ENCODE measurements at places on chromosomes 5 and 9.

DNA sequence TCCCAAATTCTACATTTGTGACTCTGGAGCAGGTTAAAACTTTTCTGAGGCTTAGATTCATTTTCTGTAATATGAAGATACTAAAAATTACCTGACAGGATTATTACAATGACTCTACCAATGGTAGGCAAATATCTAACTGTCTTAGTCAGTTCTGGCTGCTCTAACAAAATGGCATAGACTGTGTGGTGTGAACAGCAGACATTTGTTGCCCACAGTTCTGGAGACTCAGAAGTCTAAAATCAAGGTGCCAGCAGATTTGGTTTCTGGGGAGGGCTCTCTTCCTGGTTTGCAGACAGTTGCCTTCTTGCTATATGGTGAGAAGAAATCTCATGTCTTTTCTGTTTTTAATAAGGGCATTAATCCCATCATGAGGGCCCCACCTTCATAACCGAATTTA is 245.1 kb downstream of the MAST4 start:
- no peak for DNase-seq

DNA sequence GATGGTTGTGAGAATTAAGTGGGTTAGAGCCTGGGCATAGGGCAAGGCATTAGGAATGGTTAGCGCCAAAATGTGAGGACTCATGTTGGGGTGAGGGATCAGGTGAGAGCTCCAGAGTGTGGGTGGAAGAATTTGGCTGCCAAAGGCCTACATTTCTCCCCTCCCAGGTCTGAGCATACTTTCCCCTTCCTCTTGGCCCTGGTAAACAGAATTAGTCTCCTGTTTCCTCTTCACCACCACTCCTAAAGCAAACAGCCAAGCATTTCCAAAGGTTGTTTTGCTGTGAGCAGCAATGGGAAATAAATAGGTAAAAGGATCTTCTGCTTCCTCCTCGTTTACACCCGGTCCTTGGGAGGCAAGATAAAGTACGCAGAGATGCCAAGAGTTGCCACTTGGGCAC is 132.5 kb downstream of the ZSWIM6 start:
- DNase-seq, result no peak

- DNase-seq, result no peak
Measured at GRCh38 chr9:81648891-81649290, 40.5 kb downstream of the TLE1 start.

DNA sequence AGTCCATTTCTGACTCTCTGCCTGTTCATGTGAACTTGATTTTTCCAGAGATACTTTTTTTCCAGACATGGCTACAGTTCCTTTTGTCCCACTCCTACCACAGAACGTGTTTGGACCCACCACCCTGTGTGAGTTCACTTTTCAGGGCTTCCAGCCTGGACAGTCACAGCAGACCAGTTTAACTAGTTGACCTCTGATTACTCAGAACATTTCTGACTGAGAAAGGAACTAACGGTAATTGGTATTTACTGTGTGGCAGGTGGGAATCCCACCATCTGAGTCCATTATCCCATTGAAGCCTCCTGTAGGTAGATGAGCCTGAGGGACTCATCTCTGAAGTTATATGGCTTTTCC is 210.1 kb downstream of the GOLPH3 start:
- no peak for DNase-seq

DNA sequence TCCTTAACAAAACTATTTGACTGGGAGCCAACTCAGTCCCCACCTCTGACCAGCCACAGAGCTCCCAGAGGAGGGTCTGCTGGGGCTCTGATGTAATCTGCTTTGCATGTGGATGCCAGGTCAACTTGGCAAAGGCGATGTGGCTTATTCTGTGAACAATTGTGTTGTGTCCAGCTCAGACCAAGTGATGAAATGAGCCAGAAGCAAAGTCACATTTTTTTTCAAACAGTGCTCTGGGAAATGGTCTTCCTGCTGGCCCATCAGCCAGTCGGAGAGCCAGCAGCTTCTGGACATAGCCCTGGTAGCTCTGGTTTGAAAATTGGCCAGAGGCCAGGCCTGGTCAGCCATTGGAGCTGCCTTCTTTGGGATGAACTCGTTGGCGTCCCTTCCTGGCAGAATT is 86.5 kb downstream of the ANGPTL2 start:
- DNase-seq, result no peak

- DNase-seq, result no peak
Measured at GRCh38 chr9:71479621-71480020, 288.7 kb downstream of the CEMIP2 start.

- DNase-seq, result peak; percentile 29
Measured at GRCh38 chr9:7613931-7614330, 185.6 kb downstream of the DMAC1 start.

GRCh38 chr5:1799602-1800471 is at the start of gene MRPL36:
Gene MRPL36, minus strand, starts transcription at chr5:1799837. Its CDS starts 902 bp downstream, at chr5:1798935.
- peak; percentile 84 for DNase-seq

DNA sequence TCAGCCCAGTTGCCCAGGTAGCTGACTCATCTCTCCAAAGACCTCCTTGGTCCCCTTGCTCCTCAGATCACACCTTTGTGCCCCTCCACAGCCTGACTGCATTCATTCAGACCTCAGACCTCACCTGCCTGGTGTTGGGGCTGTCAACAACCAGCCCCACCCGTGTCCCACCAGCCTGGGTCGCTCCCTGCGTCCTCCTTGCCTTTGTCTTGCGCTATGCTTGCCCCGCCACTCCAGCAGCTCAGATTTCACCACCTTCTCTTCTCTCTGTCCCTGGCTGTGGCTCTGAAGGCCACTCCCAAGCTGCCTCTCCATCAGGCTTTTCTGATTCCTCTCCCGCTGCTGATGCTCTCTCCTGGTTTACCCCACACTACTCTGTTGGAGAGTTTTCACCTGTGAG is 103.5 kb downstream of the MVB12B start:
- DNase-seq, result no peak

GRCh38 chr5:97097326-97098230 is 44.8 kb downstream of the LIX1 start:
- DNase-seq, result no peak

DNA sequence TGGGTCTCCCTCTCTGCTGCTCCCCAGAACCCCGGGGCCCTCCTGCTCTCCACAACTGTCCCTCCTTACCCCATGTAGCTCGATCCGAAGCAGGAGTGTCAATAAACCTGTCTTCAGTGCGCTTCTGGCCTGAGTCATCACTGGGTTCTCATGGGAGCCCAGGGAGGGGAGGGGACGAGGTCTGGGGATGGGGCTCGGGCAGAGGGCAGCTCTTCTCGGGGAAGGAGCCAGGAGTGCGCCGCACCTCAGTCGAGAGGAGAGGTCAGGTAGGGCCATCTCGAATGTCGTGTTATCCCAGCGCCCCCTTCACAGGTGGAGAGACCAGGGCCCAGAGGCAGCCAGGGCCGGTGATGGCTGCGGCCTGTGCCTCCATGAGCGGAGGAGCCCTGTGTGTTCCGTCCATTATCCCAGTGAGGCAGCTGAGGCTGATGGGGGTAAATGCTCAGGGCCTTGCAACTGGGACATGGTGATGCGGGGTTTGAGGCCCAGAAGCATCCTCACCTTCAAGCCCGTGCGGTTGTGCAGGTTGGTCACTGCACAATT is 52.1 kb downstream of the LRSAM1 start:
- DNase-seq, result no peak

DNA sequence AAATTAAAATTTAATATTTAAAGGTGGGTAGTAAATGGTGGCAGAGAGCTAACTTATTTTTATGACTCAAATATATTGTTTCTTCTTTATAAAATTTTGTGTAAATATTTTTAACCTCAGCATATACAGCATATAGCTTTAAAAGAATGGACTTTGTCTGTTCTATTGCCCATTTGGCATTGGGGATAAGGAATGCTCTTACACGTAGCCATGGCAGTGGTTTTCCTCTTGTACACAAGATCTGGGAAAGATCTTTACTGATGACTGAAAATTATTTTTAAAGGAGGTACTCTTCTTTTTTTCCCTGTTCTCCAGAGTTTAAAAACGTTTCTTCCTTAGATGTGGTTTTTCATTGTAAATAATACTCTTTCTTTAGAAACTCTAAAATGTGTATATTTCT is 75.0 kb downstream of the PBX3 start:
- DNase-seq, result no peak

- DNase-seq, result peak; percentile 54
Measured at GRCh38 chr5:137695651-137696428, 40.0 kb downstream of the KLHL3 start.

DNA sequence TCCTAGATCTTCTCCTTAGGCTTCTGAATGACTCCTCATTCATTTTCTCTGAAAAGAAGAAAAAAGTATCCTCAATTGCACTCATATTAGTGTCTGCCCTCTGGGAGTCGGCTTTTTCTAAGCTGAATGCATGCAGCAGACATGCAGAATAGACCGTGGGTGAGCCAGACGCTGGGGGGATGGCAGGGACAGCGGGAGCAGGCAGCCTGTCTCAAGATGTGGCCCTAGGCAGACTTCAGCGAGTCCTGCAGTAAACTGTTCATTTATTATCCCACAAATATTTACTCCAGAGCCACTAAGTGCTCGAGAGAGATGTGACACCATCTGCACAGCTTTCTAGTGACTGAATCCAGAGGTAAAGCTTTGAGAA is 164.9 kb upstream of the RAI14 start:
- DNase-seq, result no peak

DNA sequence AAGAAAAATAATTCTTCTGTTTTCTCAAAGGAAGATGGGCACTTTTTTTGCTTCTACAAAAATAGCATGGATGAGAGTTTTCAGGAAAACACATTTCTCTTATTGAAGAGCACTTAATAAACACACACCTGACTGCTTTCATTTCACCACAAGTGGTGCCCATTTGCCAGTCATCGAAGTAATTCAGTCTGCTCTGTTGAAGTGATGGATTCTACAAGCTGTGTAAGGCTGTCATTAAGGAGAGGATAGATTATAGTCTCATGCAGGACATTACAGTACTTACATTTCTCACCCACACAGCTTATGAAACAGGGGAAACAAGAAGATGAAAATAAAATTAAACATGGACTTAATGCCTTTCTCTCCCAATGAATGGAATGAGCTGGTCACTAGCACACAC is 165.2 kb downstream of the NR2F1-AS1 start:
- DNase-seq, result no peak

GRCh38 chr9:89361816-89362646 is 43.7 kb downstream of the SECISBP2 start:
- no peak for DNase-seq

- DNase-seq, result no peak
Measured at GRCh38 chr5:101102506-101102905, 199.4 kb upstream of the ST8SIA4 start.

- DNase-seq, result no peak
Measured at GRCh38 chr5:1493413-1493812, 30.3 kb downstream of the LPCAT1 start.

DNA sequence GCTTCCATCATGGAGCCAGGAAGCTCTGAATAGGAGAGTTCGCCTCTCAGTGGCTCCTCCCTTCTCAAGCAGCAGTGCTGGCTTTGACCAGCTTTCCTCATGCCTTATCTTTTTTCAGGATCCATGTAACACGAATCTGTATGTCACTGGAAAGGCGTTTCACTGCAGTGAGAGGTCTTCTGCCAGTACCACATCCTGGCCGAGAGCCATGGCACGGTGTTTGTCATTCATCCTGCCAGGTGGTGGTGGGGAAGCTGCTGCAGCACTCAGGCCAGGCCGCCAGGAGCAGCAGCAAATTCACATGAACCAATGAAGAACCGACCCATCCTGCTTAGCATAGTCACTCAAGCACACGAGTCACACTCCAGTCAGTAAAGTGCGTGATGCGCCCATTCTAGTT is 179.0 kb downstream of the FANCC start:
- no peak for DNase-seq

GRCh38 chr9:706606-707459 is 134.7 kb upstream of the DMRT1 start:
- DNase-seq, result no peak

DNA sequence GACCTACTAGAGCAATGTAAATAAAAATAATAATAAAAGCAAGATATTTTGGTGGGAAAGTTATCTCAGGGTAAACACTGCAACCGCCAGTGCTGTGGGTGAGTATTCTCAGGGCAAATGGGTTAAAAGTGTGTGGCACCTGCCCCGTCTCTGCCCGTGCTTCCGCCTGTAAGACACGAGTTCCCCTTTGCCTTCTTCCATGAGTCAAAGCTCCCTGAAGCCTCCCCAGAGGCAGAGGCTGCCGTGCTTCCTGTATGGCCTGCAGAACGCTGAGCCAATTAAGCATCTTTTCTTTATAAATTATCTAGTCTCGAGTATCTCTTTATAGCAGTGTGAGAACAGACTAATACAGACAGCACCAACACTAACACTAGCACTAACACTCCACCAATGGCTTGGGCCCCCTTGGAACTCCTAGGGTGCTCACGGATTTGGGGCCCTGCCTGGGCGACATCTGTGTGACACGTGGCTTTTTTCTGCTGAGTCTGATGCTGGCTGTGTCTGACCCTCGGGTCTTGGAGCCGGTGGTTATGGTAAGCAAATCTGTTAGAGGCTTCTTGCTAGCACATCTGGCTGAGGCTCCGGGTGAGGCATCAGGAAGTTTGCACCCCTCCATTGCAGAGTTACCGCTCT is 10.6 kb downstream of the PLEKHG4B start:
- no peak for DNase-seq

- no peak for DNase-seq
Measured at GRCh38 chr9:79969393-79970145, 397.8 kb downstream of the TLE4 start.

- DNase-seq, result no peak
Measured at GRCh38 chr9:108333530-108333983, 522.2 kb downstream of the ACTL7B start.

GRCh38 chr9:119166096-119166495 is 203.1 kb downstream of the BRINP1 start:
- no peak for DNase-seq

DNA sequence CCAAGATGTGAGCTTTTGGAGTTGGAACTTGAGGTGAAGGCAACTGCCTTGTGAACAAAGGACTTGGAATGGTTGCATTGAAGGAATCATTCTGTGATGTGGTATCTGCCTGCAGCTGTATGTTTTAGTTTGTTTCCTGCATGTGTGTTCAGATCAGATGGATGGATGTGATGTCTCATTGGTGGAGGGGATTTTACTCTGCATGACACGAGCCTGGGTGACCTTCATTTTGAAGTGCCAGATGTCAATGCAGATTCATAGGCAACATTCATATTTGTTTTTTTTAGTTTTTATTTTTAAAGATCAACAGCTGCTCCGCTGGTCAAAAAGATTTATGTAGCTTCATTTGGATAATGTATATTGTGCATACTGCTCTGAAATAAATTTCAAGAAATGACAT is 13.5 kb downstream of the FBXL7 start:
- DNase-seq, result no peak

- DNase-seq, result no peak
Measured at GRCh38 chr5:149063896-149064478, 1.1 kb upstream of the SH3TC2 start.
